Kidney epithelial cell (primary cell): ENCODE measurements at places on chromosomes 11 and 22. TPM values are rescaled to one million over a fixed set of nuclear protein-coding genes. Genes with fewer than 3 reads are reported as not detected.
A peak's percentile ranks its signal among the peaks of the same experiment; 100 is the strongest.

DNA sequence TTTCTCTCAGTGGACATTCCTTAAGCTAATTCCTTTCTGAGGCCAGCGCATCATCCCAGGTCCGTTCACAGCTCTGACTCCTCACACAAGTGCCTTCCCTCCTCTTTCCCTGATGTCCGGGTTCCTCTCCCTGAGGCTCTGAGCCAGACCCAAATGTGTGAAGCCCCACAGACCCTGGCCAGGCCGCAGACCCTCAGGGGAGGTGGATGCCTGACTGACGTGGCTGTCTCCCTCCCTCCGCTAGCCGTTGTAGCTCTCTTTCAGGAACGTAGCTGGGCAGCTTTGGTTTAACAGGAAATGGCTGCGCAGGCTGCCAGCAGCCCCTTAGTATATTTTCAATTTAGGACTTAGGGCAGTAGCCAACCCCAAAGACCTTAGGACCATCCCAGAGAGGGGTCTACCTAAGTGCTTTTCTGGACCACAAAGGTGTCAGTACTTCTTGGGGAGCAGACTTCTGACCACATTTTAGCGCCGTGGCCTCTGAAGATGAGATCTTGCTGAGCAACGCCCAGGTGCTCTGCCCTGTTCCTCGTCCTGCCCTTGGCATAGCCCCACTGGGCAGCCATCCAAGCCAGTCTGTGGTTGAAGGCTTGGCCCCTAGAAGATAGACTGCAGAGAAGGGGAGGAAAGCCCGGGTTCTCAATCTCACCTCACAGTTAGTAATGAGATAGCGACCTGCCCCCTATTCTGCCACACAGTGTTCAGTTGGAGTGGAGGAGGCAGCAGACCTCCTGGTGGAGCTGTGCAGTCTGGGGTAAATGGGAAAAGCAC is 27.0 kb downstream of the MYBPC3 start:
- DNase-seq = no peak

- no peak for DNase-seq
Measured at GRCh38 chr11:17873586-17873985, 139.0 kb downstream of the KCNC1 start.

- DNase-seq = peak; percentile 12
Measured at GRCh38 chr11:112784323-112785073, 176.7 kb upstream of the NCAM1 start.

DNA sequence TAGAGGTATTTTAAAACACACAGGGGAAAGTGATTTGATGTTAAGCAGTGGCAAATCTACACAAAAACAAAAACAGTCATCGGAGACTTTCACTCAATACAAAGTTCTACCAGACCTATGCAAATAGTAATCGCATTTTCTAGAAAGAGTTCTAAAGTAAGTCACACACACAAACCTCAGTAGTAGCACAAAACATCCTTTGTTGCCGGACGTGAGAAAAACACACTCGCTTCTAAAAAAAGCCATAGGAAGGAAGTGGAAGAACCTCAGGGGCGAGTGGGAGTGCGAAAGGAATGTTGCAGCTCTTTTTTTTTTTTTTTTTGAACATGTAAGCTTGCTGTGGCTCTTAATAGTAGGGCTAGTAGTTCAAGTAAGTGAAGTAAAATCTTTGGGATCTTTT is 88.9 kb downstream of the MAML2 start:
- no peak for DNase-seq

GRCh38 chr11:78981153-78981552 is 406.5 kb upstream of the NARS2 start:
- DNase-seq = no peak

- DNase-seq = no peak
Measured at GRCh38 chr11:3675971-3676370, 4.8 kb upstream of the CHRNA10 start.

- no peak for DNase-seq
Measured at GRCh38 chr11:17719938-17720795, 796 bp downstream of the MYOD1 start.

DNA sequence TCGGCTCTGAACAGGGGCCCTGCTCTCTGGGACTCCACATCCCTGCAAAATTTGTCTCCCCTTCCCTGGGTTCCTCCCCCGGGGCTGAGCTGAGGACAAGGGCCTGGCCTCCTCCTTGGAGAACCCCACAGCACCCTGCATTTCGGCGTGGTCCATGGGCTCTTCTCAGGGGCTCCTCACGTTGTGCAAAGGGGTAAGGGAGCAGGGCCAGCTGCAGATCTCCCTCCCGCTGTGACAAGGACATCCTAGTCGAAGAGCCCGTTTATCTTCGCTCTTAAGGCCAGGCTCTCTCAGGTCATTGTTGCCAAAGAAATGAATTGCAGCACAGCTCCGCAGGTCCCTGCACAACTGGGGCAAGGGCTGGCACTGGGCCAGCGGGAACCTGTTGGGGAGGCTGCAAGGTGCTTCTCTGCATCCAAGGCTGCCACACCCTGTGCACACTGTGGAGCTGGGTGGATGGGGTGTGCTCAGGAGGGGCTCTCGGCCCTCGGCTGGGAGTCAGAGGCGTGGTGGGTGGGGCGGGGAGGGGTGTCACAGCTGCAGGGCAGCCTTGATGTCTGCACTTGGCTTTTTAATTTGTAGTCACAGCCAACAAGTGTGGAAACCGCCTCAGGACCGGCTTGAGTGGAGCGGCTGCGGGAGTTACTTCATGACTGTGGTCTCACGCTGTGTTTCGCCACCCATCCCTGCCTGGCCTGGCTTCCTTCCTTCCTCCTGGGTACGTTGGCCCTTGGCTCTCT is 26.6 kb upstream of the SEPTIN5 start:
- DNase-seq = no peak

- no peak for DNase-seq
Measured at GRCh38 chr11:128961645-128962044, 19.0 kb upstream of the TP53AIP1 start.

- no peak for DNase-seq
Measured at GRCh38 chr11:132158696-132159095, 788.3 kb downstream of the NTM start.

GRCh38 chr11:44307340-44308099 is 2.4 kb downstream of the ALX4 start:
- DNase-seq = no peak

DNA sequence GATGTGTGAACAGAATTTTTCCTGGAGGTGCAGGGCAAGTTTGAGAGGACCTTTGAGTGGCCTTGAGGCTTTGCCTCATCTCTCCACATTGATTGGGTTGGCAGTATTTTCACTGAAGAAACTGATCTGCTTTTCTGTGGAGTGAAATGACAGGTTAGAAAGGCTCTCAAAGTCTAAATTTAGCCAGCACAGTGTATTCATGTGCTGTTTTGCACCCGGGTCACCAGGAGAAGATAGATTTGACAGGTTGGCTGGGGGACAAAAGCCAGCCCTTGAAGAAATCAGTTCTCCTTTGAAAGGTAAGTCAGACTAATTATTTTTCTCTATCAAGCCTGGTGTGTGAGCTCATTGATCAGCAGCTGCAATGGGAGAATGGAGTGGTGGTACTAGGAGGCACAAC is 152.9 kb downstream of the DBX1 start:
- DNase-seq = no peak

DNA sequence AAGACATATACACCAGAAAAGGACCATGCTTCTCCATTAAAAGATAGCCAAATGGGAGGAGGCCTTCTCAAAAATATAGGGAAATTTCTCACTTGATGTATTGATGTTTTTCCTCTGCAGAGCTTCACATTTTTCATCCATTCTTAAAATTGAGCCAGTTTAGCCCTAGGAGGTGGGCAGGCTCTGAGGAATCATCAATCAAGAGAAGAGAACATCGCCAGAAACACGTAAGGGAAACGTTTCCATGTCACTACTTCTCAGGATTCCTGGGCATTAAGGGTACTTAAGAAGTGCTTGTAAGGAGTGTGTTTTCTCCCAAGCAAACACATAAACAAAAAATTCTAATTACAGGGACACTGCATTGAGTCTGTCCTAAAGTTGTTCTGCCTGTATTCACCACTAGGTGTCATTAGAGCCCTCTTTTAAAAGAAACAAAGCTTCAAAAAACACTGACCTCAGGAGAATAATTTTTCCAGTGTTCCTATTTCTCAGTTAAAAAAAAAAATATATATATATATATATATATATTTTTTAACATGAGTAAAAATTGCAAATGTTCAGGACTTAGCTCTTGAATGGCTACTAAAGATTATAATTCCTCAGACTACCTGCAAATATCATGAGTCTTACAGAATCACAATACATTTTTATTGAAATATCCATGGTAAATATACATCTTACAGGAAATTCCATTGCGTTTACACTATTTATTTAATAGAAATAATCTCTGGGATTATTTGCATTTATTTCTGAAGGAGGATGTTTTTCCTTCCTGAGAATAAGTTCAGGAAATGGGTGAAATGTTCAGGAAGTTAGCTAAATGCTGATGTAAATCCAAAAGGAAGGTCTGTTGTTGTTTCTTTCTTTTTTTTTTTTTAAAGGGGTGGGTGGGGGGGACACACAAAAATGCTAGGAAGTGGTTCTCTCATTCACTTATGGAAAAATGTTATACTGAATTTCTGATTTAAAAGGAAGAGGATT is 16.0 kb downstream of the FZD4 start:
- DNase-seq = no peak

DNA sequence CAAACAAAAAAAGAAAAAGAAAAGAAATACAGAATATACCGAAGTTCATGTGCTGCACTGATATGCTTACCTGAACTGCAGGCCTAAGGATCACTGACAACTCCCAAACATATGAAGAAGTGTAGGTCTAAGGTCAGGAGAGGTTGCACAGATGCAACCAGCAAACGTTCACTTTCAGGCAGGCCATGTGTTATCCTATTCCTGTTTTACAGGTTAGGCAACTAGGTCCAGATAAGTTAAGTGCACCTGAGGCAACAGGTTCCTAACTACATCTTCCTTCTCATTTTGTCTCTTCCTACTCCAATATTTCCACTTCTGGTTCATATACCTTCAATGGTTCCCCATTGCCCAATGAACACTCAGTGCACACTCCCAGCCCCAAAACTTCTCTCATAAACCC is 15.1 kb downstream of the PI4KA start:
- no peak for DNase-seq

DNA sequence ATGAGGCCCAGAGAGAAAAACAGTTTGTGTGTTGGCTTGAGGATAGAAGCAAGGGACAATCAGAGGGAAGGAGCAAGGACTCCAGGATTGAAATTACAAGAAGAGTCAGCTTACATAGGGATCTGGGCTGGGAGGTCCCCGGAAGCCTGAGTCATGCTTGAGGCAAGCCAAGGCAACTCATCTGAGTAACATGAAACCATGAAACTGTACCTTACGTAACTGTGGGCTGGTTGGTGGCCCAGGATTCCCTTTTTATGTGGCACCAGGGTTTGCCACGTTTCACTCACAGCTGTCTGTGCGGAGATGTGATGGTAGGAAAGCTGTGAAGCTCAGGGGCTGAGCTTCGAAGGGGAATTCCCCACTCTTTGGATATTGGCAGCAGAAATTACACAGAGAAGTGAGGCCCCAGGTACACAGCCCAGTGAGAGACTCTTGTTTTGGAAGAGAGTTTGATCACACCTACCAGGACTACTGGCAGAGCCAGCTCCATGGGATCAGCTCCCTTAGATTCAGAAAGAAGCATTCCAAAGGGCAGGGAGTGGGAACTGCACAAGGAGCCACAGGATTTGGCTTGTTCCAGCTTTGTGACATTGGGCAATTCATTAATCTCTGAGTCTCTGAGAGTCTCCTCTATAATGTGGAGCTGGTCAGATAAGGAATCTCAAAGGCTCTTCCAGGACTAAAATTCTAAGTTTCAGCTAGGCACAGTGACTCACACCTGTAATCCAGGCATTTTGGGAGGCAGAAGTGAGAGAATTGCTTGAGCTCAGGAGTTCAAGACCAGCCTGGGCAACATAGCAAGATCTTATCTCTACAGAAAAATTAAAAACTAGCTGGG is 7.8 kb downstream of the SLC5A1 start:
- peak; percentile 81 for DNase-seq

- DNase-seq = peak; percentile 92
Measured at GRCh38 chr11:130580372-130580771, 131.9 kb downstream of the ADAMTS15 start.

DNA sequence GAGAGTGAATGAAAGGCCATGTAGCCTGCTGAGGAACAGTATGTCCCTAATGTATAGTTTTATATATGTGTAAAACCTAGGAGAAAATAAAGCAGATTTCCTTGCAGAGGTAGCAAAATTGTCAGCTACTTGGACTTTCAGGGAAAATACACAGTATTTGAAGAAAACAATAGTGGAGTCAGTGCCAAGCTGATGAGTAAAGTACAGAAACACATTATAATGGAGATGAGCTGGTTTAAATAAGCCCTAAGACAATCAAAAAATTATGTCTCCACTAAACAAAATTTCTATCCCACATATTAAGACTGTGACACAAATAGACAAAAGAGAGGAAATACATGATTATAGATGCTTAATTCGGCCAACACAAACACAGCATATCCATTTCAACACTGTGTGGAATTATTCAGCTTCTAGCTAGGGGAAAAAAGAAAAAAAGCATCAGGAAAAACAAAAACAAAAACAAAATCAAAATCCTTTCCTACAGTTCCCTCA is 75.9 kb downstream of the MAML2 start:
- DNase-seq = no peak

DNA sequence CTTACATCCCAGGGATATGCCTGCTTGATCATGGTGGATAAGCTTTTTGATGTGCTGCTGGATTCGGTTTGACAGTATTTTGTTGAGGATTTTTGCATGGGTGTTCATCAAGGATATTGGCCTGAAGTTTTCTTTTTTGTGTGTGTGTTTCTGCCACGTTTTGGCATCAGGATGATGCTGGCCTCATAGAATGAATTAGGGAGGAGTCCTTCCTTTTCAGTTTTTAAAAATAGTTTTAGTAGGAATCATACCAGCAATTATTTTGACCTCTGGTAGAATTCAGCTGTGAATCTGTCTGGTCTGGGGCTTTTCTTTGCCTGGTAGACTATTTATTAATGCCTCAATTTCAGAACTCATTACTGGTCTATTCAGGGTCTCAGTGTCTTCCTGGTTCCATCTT is 362.4 kb downstream of the JRKL start:
- no peak for DNase-seq

DNA sequence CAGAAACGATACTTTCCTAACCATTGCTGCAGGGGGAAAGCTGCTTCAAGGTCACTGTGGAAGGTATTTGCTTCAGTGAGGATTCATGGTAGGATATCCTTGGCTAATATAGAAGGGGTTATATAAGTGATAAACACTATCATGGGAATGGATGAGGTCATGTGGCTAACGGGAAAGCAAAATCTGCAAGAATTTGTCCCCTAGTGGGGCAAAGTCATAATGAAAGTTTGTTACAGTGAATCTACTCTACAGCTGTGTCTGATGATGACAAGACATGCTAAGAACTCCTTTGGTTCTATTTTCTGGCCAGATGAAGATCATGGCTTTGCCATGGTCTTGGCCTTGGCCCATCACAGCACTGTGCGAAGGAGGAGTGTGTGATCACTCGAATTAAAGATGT is 13.8 kb downstream of the MMP20 start:
- DNase-seq = no peak

Gene PKNOX2
- 0.42 and 0.68 TPM in 2 replicates for total RNA-seq

Gene UCP3
- total RNA-seq = 0.84 and 1.6 TPM in 2 replicates

Gene SAA1
- 2.8 and 5.8 TPM in 2 replicates for total RNA-seq

Gene GGTLC3
- total RNA-seq = not detected in 2 replicates

Gene KDELR3
- total RNA-seq = 17.0 and 18.5 TPM in 2 replicates

Gene SOX6
- 2.7 and 4.1 TPM in 2 replicates for total RNA-seq

Gene BATF2
- 1.1 and 7.3 TPM in 2 replicates for total RNA-seq

Gene LDHAL6A
- not detected in 2 replicates for total RNA-seq

Gene ARHGAP20
- 0.14 and 0.17 TPM in 2 replicates for total RNA-seq

Gene OR51A2
- not detected in 2 replicates for total RNA-seq

Gene ALDH3B1
- 1.2 and 2.6 TPM in 2 replicates for total RNA-seq

Gene TPBGL
- 0.04 TPM in 1 of 2 replicates, not detected in the other for total RNA-seq
